ENCODE measurements at places on chromosomes 1 and 21.

DNA sequence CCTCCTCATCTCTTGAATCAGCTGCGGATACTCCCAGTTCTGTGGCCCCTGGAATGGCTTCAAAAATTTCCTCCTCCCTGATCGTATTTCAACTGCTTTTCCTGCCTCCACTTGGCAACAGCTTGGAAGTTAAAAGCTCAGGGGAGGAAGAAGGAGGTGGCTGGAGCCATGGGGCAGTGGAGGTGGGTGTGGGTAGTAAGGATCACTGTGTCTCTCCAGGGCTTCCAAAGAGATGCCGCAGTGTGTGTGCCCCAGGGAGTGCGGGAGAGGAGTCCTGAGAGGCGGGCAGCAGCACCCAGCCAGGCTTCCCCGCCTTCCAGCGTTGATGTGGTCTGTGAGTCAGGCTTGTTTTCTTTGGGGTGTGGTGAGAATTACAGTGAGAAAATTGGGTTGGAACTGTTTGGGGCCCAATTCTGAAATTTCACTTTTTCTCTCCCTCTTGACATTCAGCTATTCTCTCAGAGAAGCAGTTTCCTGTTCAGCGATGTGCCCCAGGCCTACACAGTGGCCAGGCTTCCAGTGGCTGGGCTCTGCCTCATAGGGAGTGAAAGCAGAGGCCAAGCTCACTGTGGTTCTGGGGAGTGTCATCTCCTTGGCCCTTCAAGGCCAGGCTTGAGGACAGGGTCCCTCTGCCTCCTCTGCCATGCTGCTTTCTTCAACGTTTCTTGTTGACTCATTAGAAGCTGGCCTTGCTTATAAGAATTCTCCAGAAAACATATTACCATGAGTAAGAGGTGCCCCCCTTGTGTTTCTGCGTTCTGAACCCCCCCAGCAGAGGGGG, 69.0 kb downstream of the PGM1 start:
- peak; percentile 73 for DNase-seq

GRCh38 chr1:39230261-39231190, 26.0 kb downstream of the MACF1 start:
- DNase-seq, result no peak

- no peak for DNase-seq
These were observed 1030.9 kb downstream of the AMY1C start for GRCh38 chr1:104780470-104781078.

DNA sequence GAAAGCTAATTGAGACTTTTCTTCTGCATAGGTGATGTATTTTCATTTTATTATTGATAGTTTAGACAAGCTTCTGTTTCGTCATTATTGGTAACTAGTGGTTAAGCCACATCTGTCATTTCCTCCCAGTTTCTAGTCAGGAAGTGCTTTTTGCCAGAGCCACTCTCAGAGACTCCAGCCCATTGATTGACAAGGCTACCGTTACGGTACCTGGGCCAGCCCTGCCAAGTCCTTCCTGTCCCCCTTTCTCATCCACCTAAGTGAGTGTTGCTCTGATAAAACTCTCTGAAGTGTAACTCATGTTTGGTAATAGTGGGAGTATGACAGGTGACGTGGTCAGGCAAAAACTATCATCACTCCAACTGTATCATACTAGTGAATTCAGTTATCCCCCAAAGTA, 29.6 kb upstream of the AGL start:
- no peak for DNase-seq

- no peak for DNase-seq
These were observed 35.3 kb downstream of the ETNK2 start for GRCh38 chr1:204116539-204116938.

- DNase-seq, result peak; percentile 88
These were observed at the start of gene ZYG11B for GRCh38 chr1:52726265-52727113. Gene ZYG11B, plus strand, starts transcription at chr1:52726453. Its CDS starts 201 bp downstream, at chr1:52726654.

GRCh38 chr1:201282931-201283829, at the start of gene PKP1:
Gene PKP1, plus strand, starts transcription at chr1:201283506. Its CDS starts 197 bp downstream, at chr1:201283703.
- DNase-seq, result no peak

- no peak for DNase-seq
These were observed 92.3 kb upstream of the CD34 start for GRCh38 chr1:208003241-208003640.

DNA sequence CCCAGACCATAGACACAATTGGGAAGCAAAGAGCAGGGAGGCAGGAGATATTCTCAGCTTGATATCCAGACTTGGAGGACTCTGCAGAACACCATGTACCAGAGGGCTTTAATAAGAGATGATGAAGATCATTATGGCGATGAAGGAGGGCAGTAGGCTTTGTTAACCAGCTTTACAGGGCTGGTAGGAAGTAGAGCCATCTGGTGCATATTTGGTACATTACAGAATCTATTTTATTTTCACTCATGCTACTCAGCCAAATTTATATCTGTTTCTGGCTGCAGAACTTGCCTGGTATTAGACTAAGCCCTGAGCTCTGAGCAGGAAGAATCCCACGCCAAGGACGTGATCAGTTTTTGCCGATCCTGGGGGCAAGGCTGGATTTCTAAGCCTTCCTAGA, 61.8 kb upstream of the SYT6 start:
- no peak for DNase-seq

DNA sequence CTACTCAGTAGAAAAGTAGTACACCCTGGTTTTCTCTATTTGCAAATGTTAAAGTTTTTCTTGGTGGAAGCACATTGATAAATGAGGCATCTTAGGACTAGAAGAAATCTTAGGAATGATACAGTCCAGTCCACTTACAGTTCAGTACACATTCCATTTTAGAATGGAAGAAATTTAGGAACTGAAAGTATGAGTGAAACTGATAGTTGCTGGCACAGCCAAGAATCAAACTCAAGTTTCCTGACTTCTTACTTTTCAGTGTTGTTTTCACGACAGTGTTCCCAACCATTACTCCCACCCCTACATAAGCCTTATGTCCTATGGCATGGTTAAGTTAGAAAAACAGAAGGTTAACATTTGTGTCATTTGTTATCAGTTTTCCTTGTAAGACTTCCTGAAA, 258.5 kb downstream of the BACH1 start:
- DNase-seq, result no peak

DNA sequence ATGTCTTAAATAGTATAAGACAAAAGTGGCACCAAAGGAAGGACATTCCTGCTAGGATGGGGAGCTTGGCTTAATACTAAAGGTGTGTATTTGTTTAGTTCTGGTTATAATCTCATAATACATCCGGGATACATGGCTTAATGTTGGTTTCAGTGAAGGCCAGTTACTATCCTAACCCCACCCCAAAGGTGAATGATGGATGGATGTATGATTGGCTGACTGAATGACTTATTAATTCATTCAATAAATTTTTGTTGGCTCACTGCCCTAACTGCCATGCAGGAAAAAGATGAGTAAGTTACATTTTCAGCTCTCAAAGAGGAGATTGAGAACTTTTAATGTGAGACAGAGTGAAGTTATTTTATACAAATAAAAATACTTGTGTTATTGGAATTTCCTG, 52.2 kb downstream of the PHACTR4 start:
- DNase-seq, result no peak

GRCh38 chr1:22717037-22717760, 6.6 kb downstream of the EPHB2 start:
- no peak for DNase-seq

DNA sequence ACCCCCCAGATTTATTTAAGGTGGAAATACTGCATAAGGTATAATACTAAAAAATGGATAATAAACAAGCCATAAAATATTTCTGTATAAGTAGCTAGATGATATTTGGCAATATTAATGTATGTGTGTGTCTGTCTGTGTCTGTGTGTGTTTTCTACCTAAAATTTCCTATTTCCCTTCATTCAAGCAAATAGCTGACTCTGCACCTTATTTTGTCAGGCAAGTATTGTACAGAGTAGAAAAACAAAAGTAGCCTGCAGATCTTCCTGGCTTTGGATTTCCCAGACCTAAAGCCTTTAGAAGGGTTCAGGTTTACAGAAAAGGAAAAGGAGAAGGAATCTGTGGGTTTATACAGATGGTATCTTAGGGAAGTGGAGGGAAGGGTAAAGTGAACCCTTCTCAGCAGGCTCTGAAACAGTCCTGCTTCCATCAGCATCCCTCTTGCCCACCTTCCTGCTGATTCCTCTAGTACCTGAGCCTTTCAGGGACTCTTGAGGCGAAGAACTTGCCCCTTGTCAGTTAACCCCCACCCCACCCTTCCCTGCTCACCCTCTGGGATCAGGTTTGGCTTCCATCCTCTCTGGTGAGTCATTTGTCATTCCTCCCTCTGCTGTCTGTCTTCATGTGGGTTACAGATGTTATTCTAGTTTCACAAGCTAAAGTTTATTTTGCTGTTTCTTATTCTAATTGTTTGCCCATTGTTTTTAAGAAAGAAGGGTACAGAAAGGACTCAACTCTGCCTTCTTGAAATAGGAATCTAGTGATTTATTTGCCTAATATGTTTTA, 21.7 kb upstream of the RGS16 start:
- DNase-seq, result no peak

GRCh38 chr1:209708297-209708696, 3.7 kb downstream of the HSD11B1 start:
- no peak for DNase-seq

DNA sequence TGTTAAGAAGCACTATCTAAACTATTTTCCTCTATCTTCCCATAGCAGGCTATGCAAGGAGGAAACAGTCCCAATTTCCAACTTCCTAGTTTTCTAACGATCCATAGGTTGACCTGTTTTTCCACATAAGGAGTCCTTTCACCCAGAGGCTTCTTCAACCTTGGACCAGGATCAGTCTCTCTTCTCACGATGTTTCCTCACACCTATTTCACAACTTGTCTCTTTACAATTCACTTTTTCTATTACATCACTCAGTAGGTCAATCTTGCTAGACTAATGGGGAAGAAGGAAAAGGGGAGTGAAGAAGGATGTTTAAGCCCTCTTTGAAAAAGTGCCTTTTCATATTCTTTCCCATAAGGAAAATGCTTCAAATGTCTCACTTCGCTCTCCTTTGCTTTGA, 15.9 kb downstream of the PALMD start:
- DNase-seq, result no peak

GRCh38 chr1:182056601-182057366, 4.7 kb downstream of the ZNF648 start:
- no peak for DNase-seq

- DNase-seq, result no peak
These were observed 18.3 kb upstream of the IL6R start for GRCh38 chr1:154386643-154387352.

DNA sequence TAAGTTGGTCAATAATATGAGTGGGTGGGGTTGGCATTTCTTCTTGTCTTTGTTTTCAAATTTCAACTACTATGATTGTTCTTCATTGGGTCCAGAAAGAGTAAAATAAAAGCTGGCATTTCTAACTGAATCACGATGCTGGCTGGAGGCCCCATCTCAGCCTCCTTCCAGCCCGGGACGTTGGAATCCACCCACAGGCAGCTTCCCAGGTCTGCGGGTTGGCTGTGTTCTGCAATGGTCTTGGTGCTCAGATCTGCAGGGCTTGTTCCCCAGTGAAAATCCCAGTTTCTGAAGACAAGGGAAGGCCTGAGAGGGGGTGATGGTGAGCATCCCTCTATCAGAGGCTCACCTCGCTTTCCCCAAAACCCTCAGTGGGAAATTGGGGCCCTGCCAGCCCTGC, 54.7 kb upstream of the ARHGEF16 start:
- no peak for DNase-seq

DNA sequence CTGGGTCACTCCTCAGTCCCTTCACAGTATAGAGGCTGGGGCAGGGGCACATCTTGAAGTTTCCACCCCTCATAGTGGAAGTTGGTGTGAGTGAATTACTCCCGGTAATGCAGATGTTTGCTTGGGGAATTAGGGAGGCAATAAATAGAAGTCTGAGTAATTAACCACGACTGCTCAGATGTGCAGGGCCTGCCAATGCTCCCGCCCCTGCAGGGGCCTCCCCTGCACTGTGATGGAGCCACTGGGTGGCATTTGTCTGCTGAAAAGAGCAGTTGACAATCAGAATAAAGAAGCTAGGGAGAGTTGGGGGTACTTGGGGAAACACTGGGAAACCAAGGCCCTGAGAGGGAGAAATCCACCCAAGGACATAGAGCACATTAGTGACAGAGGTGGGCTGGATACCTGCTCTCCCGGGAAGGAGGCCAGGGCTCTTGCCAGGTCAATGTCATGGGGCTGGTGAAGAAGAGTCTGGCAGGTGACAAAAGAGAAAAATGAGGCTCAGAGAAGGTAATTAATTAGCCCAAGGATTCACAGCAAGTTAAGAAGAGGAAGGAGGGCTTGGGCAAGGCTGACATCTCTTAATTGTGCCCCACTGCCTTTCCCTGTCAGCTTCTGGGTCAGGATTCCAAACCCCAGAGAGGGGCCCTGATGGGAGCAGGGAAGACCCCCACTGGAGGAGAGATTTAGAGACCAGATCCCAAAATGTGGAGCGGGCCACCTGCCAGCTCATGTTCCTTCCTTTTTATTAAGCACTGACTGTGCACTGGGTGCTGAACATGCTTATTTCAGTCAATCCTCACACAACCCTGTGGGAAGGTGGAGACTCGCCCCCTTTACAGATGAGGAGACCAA, 436.2 kb downstream of the MATN1 start:
- no peak for DNase-seq

DNA sequence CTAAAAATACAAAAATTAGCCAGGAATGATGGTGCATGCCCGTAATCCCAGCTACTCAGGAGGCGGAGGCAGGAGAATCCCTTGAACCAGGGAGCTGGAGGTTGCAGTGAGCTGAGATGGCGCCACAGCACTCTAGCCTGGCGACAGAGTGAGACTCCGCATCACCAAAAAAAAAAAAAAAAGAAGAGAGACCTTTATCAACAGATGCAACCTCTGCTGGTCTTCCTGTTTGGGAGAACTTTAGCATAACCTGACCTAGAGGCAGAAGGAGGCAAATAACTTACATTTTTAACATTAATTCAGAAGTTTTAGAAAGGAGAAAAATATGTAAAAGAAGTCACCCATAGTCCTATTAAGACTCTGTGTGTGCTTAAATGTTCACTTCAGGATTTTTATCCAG, 32.4 kb downstream of the SLAMF1 start:
- DNase-seq, result no peak

DNA sequence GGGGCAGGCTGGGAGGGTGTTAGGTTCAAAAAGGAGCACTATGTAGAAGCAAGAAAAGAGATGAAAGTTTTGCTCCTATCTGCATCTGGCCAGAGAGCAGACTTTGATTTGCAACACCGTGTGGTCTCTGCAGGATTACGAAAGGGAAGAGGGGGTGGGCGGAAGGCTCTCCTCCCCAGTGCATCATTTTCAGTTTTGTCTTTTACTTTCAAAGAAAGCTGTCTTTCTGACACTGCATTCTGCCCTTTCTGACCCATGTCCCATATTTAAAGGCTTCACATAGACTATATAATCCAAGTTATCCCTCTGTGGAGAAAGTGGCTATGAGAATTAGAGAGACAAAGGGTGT, 126.5 kb downstream of the RHOU start:
- DNase-seq, result no peak

GRCh38 chr1:166908942-166909341, 32.9 kb upstream of the TADA1 start:
- DNase-seq, result no peak

- DNase-seq, result no peak
These were observed 15.1 kb upstream of the MX1 start for GRCh38 chr21:41410767-41411448.

GRCh38 chr21:39137248-39138178, 45.7 kb downstream of the PSMG1 start:
- no peak for DNase-seq

- no peak for DNase-seq
These were observed 81.9 kb downstream of the FGGY start for GRCh38 chr1:59378621-59379370.
